Effector memory CD4-positive, alpha-beta T cell (primary cell): ENCODE measurements at places on chromosomes 3 and 15.

GRCh38 chr3:44419116-44419922, 58.2 kb downstream of the ZNF445 start:
- no peak for DNase-seq

GRCh38 chr15:101120987-101121386, 130.9 kb downstream of the CHSY1 start:
- DNase-seq: no peak

GRCh38 chr3:69371816-69372215, 14.1 kb downstream of the FRMD4B start:
- no peak for DNase-seq

DNA sequence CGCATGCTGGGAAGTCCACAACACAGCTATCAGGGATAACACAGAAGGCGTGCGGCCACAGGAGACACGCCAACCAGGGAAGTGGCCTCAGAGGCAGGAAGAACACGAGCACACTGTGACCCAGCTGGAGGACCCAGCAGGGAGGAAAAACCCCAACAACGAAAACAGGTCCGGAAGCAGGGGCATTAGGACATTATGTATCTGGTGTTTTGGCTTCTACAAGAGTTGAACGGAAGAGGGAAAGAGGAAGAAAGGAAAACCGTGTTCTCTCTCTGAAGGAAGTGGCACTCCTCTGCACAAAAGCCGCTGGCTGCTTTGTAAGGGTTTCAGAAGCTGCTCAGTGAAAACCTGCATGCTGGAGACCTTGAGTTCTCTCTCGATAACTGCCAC, 61.8 kb downstream of the HACD2 start:
- DNase-seq: no peak

DNA sequence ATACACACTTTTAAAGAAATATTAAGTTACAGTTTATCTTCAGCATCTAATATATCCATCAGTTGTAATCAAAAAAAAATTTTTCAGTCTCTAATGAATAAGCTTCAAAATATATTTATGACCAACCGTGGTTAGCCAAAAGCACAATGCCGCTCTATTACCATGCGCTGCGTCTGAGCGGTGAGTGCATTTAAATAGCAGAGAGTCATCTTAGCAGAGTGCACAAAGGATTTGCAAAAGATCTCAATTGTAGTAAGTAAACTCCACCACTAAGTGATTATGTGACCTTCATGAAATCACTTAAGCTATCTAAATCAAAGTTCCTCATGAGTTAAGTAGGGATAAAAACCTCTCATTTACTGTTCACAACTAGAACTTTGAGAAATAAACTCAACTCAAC, 4.9 kb downstream of the TP63 start:
- no peak for DNase-seq

DNA sequence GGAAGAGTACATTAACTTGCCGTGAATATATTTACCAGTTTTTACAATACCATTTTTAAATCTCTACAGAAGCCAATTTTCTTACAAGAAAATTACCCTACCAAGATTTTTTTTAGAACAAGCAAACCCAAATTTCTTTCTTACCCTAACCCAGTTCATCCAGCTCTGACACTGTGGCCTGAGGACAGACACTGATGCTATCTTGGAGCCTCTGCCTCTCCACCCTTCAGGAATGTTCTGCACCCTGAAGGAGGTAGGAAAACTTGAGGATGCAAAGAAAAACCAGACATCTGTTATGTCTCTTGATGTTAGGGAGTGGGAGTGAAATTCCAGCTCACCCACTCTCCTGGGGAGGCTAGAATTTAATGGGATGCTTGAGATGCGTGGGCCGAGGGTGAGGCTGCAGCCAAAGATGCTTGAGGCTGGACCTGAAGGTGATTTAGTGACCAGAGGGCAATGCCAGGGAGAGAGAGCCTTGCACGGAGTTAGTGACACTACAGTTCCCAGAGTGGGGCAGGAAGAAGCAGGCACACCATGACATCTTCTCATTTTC, 69.9 kb downstream of the LIPC start:
- no peak for DNase-seq

GRCh38 chr15:92097474-92098178, 244.1 kb downstream of the SLCO3A1 start:
- DNase-seq: no peak

- DNase-seq: no peak
Measured at GRCh38 chr15:77747175-77748077, 114.7 kb upstream of the LINGO1 start.

DNA sequence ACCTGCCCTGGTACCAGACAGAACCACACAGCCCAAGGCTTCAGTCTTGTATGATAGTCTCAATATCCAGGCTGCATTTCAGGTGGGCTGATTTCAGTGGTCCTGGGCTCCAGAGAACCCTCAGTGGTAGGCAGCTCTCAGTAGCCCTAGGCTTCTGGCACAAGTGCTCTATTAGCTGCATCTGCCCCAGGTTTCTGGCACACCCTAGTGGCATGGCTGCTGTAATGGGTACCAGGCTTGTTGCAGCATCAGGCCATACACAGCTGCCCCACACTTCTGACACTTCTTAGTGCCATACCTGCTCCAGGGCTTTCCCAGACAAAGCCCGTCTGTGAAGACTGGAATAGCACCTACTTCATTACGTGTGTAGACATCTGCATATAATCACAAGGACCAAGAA, 1062.2 kb upstream of the EPHA6 start:
- DNase-seq: no peak

GRCh38 chr3:151101270-151101969, 16.0 kb downstream of the MED12L start:
- DNase-seq: no peak

GRCh38 chr3:52345521-52346109, 29.5 kb downstream of the DNAH1 start:
- DNase-seq: no peak

- no peak for DNase-seq
Measured at GRCh38 chr3:10693457-10693856, 122.6 kb upstream of the SLC6A11 start.

- DNase-seq: no peak
Measured at GRCh38 chr15:35481992-35482391, 64.0 kb downstream of the DPH6 start.

- no peak for DNase-seq
Measured at GRCh38 chr15:52857471-52857870, 67.3 kb upstream of the ONECUT1 start.

GRCh38 chr3:78086150-78086549, 1046.3 kb downstream of the ROBO2 start:
- DNase-seq: no peak

GRCh38 chr3:190381441-190381840, 6.5 kb upstream of the CLDN16 start:
- DNase-seq: no peak

DNA sequence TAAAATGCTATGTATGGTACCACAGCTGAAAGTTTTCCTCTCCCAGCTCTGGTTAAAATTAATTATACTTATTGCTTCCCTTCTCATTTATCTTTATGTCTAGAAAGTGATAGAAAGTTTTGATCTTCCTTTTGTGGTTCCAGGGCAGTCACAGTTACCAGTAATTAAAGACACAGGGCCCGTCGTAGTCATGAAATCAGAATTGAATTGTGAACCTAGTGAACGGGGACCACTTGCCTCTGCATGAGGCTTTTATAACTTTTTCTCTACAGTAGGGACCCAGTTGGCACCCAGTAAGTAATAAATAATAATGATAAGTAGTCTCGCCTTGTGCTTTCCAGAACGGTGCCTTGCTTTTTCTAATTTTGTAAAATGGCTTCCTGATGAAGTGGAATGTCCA, 231.7 kb upstream of the SATB1 start:
- DNase-seq: no peak

DNA sequence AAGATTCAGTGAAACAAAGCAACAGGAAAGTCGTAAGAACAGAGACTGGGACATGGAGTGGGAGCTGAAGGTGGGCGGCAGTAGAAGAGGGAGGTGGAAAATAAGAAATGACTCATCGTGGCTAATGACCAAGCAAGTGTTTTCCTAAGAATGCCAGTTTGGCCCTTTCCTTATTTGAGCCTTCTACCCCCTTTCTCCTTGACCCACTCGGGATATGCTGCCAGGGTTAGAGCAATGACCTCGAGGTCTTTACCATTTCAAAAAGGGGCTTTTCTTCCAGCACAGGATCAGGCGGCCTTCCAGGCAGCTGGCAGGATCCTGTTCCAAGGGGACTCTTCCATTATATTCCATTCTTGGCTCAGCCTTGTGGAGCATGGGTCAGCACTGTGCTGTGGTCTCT, 241.1 kb downstream of the RYR3 start:
- no peak for DNase-seq

- no peak for DNase-seq
Measured at GRCh38 chr15:73931441-73931840, 5.2 kb downstream of the LOXL1 start.

DNA sequence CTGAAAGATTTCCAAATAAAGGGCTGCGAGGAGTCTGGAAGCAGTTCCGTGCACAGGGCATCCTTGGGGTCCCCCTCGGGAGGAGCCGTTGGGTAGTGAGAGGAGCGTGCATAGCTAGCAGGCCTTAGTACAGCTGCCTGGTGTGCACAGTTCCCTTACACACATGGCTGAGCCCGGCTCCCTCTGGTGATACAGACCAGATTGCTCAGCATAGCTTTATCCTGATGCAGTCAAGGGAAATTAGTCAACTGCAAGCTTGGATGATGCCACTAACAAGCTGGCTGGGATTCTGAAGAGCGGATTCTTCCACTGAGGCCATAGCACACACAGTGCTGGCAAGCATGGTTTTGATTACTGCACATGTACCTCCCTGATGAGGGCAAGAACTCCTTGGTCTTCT, 349.4 kb downstream of the LRTM1 start:
- DNase-seq: no peak

- DNase-seq: no peak
Measured at GRCh38 chr3:173893066-173893465, 495.5 kb downstream of the NLGN1 start.

DNA sequence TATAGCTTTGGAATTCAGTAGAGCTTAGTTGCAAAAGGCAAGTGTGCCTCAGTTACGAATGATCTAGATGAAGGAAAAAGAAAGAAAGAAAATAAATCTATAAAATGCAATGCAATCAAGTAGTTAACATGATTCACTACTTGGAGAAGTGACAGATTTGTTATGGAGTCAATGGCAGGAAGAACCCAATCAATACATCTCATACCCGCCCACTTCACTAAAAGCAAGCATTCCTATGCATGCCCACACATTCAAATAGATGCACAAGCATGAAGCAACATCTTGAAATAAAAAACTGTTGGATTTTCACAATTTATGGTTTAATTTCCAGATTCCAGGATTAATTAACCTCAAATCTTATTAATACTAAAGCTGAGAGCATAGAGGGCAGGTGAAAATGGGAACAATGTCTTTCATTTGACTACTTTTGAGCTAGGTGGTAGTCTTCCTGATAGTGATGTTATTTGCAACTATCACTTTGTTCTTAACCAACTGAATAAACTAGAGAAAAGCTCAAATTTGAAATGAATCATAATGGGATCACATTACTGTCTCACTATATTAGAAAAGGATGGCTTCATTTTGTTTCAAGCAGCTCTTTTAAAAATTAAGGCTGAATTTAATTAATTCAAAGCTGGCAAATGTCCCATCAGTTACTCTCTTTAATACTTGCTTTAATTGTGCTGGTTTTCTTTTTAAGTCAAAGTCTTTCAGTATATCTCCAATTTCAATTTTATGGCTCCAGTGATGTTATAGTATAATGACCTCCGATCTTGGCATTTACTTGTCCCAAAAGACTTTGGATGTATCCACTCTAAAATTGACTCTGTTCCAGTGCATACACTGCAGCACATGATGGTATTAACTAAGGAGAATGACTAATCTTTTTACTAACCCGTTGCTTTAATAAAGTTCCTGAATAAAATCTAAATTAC, 46.7 kb upstream of the CCDC50 start:
- no peak for DNase-seq

GRCh38 chr15:69320977-69321554, 22.4 kb downstream of the PAQR5 start:
- DNase-seq: no peak
